Breast epithelium (tissue), 4 donors: ENCODE measurements at places on chromosomes 3 and 15.

DNA sequence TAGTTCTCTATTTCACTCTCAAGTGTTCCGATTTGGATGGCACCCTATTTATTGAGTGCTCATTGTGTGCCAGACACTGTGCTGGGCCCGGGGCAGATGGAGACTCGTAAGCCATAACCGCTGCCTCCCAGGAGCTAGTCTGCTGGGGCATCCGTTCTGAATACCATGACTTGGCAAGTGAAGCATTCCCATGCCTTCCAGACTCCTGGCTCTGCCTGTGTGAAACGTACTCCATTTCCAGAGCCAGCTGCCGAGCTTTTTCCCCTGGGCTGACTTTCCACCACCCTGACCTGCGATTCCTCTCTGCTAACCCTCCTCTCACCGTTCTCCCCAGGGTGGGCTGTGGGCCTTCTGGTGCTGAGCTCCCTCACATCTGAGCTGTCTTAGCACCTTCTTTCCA is 303.1 kb upstream of the CTDSPL start:
- H3K4me1 ChIP-seq: no peaks in the 10 kb centered on the region
- no peak for DNase-seq
- H3K27ac ChIP-seq: no peak overlapping the region
- no peak overlapping the region for H3K4me3 ChIP-seq
- no peaks in the 10 kb centered on the region for H3K27me3 ChIP-seq
- H3K36me3 ChIP-seq: no peaks in the 10 kb centered on the region

DNA sequence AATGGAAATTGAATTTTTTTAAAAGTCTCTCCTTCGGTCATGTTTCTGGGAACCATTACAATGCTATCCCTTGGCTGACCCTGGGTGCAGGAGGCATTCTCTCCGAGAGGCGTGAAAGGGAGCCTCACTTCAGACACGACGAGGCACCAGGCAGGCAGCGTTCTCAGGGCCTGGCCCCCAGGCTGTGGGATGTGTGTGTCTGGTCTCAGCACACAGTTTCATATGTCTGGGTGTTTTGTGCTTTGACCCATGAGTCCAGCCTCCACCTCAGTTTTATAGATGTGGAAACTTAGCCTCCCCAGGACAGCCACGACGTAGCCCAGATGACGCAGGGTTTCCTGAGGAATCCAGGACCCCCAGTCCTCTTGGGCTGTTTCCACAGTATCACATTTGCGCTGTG is 34.0 kb downstream of the FGD5 start:
- no peak overlapping the region for H3K27ac ChIP-seq
- H3K4me3 ChIP-seq: no peak overlapping the region
- H3K27me3 ChIP-seq: no peaks in the 10 kb centered on the region

DNA sequence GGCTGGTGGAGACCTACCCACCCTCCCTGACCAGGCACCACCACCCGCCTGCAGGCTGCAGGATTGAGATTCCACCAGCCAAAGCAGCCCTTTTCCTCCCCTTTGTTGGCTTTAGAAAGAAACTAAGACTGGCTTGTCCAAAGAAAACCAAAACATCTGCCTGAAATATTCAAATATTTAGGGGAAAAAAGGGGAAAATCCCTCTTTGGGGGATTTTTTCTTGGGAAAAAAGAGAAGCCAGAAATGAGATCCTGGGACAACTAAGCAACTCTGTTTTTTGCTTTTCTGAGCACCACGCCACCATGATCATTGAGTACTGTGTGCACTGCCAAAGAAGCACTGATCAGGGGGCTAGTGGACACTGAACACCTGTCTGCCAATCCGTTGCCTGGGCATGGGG is 2.6 kb downstream of the DCLK3 start:
- H3K4me3 ChIP-seq: no peak overlapping the region
- H3K36me3 ChIP-seq: no peaks in the 10 kb centered on the region
- peaks cover 2% of the 10 kb centered on the region for H3K27me3 ChIP-seq
- no peak overlapping the region for H3K27ac ChIP-seq
- DNase-seq: no peak

GRCh38 chr3:7630351-7630911 is 769.5 kb downstream of the GRM7 start:
- no peaks in the 10 kb centered on the region for H3K4me1 ChIP-seq
- H3K27me3 ChIP-seq: no peaks in the 10 kb centered on the region
- H3K36me3 ChIP-seq: no peaks in the 10 kb centered on the region
- no peak overlapping the region for H3K27ac ChIP-seq
- H3K4me3 ChIP-seq: no peak overlapping the region
- no peak for DNase-seq

DNA sequence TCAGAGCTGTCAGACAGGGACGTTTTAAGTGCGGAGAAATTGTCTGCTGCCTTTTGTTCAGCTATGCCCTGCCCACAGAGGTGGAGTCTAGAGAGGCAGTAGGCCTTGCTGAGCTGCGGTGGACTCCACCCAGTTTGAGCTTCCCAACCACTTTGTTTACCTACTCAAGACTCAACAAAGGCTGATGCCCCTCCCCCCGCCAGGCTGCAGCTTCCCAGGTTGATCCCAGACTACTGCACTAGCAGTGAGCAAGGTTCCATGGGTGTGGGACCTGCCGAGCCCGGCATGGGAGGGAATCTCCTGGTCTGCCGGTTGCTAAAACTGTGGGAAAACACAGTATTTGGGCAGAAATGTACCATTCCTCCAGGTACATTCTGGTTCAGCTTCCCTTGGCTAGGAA is 282.1 kb downstream of the VGLL3 start:
- DNase-seq: no peak
- H3K4me1 ChIP-seq: no peaks in the 10 kb centered on the region
- no peak overlapping the region for H3K4me3 ChIP-seq

DNA sequence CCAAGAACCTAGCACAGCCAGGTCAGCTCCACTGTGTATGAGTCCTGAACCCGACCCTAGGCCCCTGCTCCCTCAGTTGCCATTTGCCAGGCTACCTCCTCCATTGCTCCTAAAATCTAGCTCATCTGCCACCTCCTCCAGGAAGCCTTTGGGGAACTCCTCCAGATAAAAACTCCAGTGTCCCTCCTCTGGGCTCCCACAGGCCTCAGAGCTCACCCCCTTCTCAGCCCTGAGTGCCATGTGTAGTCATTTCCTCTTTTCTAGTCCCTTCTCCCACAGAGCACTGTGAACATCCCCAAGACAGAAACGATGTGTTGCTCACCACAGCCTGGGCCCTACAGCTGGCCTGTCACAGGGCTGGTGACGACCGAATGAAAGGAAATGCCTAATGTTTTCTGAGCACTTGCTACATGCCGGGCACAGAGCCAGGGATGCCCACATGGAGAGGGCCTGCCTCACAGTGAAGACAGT is 61.0 kb downstream of the IQSEC1 start:
- no peak overlapping the region for H3K27ac ChIP-seq
- DNase-seq: peak; percentile 56
- no peaks in the 10 kb centered on the region for H3K4me1 ChIP-seq
- no peak overlapping the region for H3K4me3 ChIP-seq
